SIG-M5 (cell line): ENCODE measurements at places on chromosomes 3 and 15.

- DNase-seq: no peak
These were observed 124.6 kb upstream of the IQSEC1 start for GRCh38 chr3:13197795-13198194.

DNA sequence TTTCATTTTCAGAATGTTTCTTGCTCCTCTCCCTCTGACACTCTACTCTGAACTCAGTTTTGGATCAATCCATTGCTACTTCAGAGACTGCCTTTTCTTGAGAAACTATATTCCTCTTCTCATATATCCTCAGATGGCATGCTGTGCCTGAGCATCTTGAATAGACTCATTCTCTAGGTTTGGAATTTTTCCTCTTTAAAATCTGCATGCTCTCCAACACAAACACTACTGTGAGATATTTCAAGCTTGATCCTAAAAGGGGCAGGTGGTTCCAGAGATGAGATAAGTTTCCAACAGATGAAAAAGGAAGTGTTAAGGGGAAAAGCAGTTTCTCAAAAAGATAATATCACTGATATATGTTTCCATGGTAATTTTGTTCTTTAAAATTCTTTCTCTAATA, 742.2 kb upstream of the EPHA6 start:
- no peak for DNase-seq

- DNase-seq: no peak
These were observed 418.8 kb downstream of the OTOL1 start for GRCh38 chr3:161915418-161915750.

GRCh38 chr15:52392008-52392687, 96.5 kb upstream of the MYO5C start:
- no peak for DNase-seq

DNA sequence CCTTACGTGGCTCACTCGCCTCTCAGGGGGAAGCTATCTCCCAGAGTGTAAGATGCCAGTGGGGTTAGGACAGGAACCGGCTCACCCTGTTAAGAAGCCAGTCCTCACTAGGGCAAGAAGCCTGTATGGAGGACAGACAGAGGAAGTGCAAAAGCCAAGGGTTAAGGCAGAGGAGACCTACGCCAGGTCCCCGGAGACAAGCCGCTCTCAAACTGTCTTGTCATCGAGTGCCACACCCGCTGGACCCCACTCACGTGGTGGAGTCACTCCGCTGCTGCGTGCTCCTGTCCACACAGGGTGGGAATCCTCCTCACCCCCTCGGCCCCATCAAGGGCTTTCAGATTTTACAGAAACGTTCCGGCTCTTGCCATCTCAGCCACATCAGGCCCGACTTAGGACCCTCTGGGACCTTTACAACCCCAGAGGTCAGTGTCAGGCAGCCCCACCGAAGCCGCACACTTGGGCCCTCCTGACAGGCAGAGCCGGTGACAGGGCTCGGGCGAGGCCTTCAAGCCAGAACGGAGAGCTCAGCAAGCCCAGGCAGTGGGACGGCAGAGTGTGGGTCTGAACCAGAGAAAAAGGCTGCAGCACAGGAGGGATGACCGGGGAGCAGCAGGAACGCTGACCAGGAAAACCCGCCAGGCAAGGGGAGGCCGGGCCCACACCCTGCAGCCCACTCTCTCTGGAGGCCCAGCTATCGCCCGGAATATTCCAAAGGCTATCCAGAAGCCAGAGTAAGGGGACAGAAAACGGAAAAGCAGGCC, 61.7 kb downstream of the XXYLT1 start:
- DNase-seq: no peak

GRCh38 chr3:25029820-25030219, 398.2 kb upstream of the RARB start:
- DNase-seq: no peak

- DNase-seq: no peak
These were observed 311.7 kb upstream of the SEMA6D start for GRCh38 chr15:47405365-47406162.

GRCh38 chr3:71299160-71299559, 284.4 kb downstream of the FOXP1 start:
- no peak for DNase-seq
